ENCODE measurements at places on chromosomes 3 and 15.

DNA sequence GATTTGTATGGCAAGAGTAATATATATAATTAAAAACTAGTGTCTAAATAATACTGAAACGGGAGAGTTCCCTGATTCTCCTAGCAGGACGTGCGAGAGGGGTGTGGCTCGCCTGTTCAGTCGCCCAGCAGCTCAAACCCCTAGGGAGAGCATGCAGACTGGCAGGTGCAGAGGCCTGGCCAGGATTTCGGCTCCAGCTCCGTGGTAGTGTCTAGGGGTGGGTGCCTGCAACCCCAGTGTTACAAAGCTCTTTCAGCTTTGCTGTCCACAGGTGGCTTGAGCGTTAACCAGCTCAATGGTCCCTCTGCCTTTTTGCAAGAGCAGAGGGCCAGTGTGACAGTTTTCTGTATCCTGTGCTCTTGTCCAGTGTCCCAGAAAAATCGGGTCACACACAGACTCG, 226.6 kb downstream of the ALCAM start:
- no peak for DNase-seq

DNA sequence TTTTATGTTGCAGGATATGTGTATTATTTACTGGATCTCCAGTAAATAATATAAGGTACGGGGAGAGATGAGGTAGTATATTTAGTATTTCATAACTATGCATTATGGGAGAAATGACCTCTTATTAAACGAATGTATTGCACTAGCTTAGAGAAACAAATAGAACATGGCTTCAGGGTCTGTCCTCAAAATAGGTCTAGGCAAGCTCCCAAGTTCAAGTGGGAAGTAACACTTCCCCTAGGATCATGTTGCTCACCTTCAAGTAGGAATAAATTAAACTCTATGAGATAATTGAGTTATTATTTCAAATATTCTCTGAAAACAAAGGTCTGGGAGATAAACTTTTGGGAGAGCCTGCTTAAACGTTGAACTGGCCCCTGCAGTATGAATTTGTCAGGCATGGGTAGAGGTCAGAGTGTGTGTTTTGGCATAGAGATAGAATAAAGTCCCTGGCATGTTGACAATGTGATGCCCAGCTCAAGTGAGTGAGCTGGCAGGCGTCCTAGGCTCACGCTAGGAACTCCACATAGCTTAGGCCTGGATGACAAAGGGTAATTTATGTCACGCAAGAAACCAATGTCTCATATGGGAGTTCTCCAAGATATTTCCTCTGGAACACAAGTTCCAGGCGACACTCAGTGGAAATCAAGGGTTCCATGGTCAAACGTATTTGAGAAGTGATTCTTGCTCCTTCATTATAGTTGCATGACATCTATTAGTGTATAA, 236.8 kb downstream of the CACNA2D3 start:
- DNase-seq, result no peak

DNA sequence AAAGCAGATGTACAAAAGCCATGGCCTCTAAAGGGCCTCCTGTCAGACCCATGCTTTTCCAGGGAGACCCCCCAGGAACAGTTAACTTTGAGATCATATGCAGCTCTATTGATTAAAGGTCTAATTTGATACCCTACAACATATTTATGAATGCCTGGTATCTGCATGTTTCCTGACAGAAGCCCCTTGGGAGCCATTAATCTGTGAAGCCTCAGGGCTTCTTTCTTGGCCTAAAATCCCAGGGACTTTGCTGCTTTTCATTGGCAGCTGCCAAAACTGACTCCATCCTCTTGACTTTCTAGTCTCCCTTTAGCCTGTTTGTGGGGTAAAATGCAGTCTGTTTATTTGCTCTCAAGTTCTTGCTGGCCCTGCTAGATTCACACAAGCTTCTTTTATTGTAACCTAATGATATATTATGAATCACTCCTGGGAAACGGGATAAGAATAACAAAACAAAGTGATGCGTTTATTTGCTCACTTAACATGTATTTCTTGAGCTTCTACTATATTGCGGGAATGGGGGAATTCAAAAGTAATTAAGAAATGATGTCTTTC, 257.0 kb downstream of the LSAMP start:
- no peak for DNase-seq

GRCh38 chr3:114706591-114707232, 412.9 kb downstream of the TIGIT start:
- no peak for DNase-seq

- DNase-seq, result no peak
Observed at GRCh38 chr3:149881879-149882278, 68.9 kb downstream of the RNF13 start.
